ENCODE measurements at places on chromosomes 12 and 14.

GRCh38 chr12:2555487-2556082, 239.2 kb upstream of the FKBP4 start:
- ATAC-seq = no peak

DNA sequence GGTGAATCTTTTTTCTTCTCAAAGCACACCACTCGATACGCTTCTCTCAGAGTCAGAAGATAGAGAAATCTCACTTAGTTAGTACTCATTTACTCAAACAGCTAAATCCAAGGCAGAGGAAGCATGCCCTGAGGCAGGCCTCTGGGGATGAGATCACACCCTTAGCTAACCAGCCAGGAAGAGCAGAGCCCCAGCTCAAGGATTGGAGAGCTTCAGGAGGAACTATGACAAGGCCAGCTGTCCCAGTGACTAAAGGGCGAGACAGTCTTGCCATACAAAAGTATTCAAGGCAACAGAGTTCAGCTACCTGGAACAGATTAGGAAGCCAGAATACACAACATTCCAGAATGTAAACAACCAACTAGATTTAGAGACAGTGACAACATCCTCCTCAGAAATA, 197.7 kb upstream of the CCDC196 start:
- no peak for ATAC-seq

GRCh38 chr12:131759176-131759575, 48.3 kb downstream of the SFSWAP start:
- ATAC-seq = no peak

- no peak for ATAC-seq
Measured at GRCh38 chr14:31568161-31568560, 7.0 kb downstream of the NUBPL start.

GRCh38 chr14:32080001-32080510, 3.0 kb downstream of the ARHGAP5 start:
- no peak for ATAC-seq

DNA sequence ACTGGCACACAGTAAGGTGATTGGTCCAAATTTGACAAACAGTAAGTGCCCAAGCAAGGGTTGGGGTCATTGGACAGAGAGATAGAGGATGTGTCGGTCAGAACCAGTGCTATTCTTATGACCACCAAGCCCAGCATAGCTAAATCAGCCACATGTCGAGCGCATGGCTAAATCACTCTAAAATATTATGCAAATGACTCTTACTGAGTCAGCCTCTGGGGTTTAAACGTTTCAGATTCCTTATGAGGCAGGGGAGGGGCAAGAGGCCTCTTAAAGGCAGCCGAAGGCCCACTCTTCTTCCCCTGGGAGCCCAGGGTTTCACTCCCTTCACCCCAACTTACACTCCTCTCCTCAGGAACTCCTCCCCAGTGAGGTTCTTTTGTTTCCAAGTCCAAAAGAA, 603 bp upstream of the ENDOU start:
- peak; percentile 71 for ATAC-seq

DNA sequence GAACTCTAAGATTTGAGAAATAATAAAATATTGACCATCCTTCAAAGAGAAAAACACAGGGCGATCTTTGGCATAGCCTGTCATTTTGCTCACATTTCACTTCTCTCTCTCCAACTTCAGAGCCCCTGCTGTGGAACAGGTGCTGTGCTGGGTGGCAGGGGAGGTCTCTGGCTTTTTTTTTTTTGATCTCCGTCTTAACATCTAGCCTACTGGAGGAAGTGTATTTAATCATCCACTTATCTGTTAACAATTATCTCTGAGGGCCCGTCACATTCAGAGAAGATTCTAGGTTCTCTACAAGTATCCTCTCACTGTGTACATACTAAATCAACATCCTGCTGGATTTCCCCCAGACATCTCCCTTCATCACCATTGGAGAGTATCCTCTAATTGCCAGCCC, 34.1 kb downstream of the CHST11 start:
- peak; percentile 52 for ATAC-seq

- ATAC-seq = no peak
Measured at GRCh38 chr12:48302161-48302911, 48.4 kb downstream of the ZNF641 start.

- no peak for ATAC-seq
Measured at GRCh38 chr12:82414044-82414443, 55.7 kb downstream of the METTL25 start.

GRCh38 chr14:79578470-79578869, 632.8 kb downstream of the DIO2 start:
- no peak for ATAC-seq

DNA sequence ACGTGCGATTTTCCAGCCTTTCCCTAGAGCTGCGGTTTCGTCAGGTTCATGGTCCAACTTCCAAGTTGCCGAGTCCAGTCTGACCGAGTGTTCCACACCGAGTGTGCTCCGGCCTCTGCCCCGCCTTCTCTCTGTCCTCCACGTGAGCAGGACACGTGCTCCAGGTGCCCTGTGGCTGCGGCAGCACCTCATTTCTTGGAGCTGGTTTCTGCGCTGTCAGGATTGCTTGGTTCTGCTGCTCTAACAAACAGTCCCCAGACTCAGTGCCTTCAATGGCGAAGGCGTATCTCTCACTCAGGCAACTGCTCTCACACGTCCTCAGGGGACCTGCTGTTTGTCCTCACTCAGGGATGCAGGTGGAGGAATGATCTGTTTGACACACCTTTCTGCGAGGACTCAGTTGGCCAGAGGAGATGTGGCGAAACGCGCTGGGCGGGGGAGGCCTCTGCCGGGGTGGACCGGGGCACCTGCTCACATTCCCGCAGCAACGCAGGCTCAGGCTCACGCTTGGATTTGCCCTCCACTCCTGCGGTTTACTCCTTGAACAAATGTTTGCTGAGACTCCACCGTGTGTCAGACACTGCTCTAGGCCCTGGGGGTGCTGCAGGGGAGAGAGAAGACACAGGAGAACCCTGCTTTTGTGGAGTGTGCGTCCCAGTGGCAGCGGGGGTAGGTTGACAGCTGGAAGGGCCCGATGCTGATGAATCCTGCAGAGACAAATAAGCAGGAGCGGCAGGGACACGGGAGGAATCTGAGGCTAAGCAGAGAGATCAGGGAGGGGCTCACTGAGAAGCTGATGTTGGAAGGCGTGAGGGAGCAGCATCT, 63.4 kb upstream of the FBRSL1 start:
- no peak for ATAC-seq

DNA sequence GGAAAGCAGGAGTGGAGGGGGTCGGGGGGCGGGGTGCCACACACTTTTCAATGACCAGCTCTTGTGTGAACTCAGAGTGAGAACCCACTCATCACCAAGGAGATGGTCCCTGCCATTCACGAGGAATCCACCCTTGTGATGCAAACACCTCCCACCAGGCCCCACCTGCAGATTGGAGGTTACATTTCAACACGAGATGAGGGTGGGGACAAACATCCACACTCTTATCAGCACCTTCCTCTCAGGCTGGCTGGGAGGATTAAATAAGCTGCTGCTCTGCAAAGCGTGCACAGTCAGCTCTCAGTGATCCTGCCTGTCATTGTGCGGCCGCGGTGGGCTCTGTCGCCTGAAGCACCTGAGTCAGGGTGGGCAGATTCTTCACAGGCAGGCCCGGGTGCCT, 39.7 kb downstream of the AACS start:
- no peak for ATAC-seq

DNA sequence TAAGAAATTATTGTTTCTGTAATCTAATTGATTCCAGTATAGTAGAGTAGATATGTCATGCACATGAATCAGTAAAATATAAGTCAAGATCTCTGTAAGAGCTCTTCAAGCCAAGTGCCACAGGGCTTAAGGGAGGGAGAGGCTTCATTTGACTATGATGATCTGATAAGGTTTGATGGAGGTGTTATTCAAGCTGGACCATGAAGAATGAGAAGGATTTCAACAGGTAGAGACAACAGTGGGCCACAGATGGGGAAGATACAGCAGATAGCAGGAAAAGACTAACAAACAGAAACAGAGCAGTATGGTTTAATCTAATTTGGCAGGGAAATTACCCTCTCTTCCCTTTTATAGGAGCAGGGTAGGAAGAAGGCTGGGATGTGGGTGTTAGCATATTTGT, 40.6 kb upstream of the FKBP4 start:
- ATAC-seq = no peak

DNA sequence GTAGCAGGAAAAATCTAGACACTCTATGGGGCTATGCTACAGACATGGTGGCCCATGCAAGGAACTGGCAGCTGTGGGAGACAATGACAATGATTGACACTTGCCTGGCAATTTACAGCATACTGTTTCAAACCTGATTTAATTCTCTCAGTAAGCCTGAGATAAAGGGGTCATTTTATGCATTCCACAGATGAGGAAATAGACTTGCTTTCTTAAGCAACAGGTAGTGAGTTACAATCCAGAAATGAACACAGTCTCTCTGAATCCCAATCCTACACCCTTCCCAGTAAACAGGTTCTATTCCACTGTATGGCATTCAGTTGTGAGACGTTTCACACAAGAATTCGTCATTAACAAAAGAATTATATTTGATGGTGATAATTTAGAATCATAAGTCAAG, 15.5 kb upstream of the PCNX1 start:
- no peak for ATAC-seq

DNA sequence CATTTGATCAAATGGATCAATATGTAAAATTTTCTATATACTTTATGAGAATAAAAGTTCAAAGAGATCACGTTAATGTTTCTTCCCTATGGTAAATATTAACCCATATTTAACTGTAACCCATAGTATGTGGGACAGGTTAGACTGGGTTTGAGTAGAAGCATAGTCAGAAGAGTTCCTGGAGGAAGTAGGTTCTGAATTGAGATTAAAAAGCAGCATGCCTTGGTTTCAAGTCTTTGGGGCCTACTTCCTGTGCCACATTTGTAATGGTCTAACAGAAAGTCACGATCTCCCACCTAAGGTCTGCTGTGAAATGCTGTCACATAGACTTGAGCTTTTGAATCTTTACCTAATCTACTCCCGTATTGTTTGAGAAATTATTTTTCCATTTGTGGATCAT, 63.8 kb downstream of the FIGNL2 start:
- no peak for ATAC-seq

GRCh38 chr12:47110011-47110541, 30.3 kb upstream of the AMIGO2 start:
- no peak for ATAC-seq

- ATAC-seq = no peak
Measured at GRCh38 chr12:95136598-95136997, 63.2 kb upstream of the NR2C1 start.

DNA sequence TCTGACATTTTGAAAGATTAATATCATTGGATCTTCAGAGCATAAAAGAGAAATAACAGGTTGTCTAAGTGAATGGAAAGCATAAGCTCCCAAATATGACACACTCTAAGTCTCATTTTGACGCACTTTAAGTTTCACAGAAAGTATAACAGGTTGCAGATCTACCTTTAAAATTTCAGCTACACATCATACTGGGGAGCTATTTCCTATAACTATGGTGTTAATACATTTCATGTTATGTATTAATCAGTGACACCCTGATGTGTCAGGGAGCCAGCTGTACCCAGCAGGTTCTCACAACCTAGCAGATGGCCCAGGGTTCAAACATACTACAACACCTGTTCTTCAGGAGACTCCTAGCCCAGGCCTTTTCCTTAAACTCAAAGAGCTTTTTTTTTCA, 31.1 kb upstream of the TMX1 start:
- ATAC-seq = no peak

- no peak for ATAC-seq
Measured at GRCh38 chr14:36052063-36052462, 124.5 kb downstream of the PTCSC3 start.

GRCh38 chr12:133231001-133231400, 4.7 kb downstream of the ANHX start:
- no peak for ATAC-seq

- no peak for ATAC-seq
Measured at GRCh38 chr12:3238196-3238595, 161.0 kb downstream of the TSPAN9 start.

- ATAC-seq = no peak
Measured at GRCh38 chr14:34782031-34782430, 67.6 kb upstream of the CFL2 start.

- ATAC-seq = no peak
Measured at GRCh38 chr14:93944348-93945069, 17.4 kb downstream of the FAM181A start.

- ATAC-seq = no peak
Measured at GRCh38 chr12:44960856-44961255, 84.7 kb upstream of the NELL2 start.

- no peak for ATAC-seq
Measured at GRCh38 chr12:99035803-99036202, 390.7 kb downstream of the APAF1 start.

DNA sequence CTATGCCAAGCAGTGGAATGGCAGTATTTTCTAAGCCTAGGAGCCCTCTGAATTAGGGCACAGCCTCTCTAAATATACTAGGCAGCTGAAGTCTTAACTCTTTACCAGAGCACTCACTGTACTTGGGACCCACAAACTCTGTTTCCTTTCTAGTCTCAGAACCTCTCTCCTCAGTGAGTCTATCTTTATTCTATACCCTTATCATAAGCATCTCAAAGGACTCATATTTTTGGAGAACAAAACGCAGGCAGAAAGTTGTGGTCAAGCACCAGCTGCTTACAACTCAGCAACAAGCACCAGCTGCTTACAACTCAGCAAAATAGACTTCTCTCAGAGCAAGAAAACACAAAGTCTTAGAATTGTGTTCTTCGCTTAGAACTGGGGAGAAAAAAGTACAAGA, 993 bp downstream of the CCDC196 start:
- no peak for ATAC-seq

DNA sequence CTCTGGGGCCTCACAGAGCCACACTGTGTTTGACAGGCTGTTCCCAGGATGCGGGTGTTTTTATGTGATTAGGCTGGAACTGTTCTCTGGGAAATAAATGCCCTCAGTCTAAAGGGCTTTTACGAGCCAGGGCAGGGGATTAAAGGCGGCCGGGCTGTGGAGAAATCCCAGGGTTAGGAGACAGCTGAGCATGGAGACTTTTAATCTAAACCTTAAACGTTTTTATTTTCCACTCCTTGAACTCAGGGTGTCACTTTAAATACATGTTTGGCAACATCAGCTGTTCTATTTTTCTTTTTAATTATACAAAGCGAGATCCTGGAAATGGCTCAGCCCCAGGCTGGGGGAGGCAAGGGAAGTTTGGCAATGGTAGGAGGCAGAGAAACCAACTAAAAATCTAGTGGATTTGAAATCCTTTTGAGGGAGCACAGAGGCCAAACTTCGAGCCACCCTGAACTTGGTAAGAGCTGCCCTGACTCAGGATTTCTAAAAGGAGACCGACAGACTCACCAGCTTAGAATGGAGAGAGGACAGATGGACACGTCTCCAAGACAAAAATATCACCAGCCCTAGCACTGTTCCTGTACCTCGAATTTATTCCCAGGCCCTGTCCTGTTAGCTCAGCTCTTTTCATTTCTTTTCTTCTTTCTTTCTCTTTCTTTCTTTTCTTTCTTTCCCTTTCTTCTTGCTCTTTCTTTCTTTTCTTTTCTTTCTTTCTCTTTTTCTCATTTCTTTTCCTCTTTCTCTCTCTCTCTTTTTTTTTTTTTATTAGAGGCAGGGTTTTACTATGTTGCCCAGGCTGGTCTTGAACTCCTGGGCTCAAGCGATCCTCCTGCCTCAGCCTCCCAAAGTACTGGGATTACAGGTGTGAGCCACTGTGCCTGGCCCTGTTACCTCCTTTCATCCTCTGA, 15.8 kb upstream of the ORAI1 start:
- no peak for ATAC-seq

Measured in stimulated activated memory B cell treated with anti-CD40 and anti-IgM and Interleukin-4, amounts not matched to agents 10 μg/mL and 1 μg/mL and 100 μg/mL, for 72 hours (primary cell).